ENCODE measurements at places on chromosomes 3 and 15.

- DNase-seq: no peak
Measured at GRCh38 chr15:51757450-51757849, 6.1 kb downstream of the TMOD2 start.

DNA sequence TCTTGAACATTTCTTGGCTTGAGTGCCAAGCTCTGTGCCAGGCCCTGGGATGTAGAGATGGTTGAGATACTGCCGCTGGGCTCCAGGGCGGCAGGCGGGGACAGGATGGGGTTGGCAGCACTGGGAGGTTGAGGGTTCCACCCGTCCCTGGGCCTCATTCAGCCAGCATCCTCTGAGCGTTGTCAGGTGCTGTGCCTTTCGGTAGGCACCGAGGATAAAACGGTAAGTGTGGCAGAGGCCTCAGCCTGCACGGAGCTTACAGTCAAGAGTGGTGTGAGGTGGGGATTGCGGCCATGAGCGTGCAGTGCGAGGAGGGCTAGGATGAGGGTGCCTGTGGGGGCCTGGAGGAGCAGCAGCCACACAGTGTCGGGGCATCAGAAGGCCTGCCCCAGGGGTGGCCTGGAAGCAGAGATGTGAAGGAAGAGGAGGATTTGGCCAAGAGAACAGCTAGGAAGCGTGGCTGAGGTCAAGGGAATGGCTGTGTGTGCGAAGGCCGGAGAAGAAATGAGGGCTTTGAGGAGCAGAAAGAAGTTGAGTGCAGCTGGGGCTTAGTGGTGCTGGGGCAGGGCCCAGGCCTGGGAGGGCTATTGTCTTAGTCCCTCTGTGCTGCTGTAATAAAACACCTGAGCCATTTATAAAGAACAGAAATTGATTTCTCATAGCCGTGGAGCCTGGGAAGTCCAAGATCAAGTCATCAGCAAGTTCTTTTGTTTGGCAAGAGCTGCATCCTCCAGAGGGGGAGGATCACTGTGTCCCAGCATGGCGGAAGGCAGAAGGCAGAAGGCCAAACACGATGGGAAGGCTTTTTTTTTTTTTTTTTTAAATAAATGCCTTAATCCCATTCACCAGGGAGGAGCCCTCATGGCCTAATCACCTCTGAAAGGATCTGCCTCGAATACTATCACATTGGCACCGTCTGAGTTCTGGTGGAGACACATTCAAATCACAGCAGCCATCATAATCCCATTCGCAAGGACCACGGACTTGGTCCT is 22.7 kb downstream of the CORO2B start:
- DNase-seq: no peak

DNA sequence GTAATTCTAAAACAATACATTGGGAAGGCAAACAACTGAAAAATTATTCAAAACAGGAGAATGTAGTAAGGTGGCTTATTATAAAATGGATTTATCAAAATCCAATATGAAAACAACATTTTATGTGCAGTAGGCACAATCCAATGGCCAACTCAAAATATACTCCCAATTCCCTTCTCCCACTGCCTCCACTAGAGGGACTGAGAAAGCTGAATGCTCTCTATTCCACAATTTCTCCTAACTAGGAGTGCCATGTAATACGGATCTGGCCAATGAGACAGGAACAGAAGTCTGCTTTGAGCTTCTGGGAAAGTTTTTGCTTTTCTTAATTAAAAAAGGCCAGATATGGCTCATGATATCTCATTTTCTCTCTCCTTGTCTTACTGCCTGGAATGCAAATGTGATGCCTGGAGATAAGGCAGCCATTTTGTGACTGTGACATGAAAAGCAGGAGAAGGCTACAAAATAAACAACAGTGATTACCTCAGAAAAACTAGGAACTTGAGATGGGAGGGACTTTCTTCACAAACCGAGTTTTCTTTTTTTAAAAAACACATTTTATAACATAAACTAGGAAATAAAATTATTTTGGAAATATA is 18.8 kb upstream of the VGLL4 start:
- DNase-seq: no peak

DNA sequence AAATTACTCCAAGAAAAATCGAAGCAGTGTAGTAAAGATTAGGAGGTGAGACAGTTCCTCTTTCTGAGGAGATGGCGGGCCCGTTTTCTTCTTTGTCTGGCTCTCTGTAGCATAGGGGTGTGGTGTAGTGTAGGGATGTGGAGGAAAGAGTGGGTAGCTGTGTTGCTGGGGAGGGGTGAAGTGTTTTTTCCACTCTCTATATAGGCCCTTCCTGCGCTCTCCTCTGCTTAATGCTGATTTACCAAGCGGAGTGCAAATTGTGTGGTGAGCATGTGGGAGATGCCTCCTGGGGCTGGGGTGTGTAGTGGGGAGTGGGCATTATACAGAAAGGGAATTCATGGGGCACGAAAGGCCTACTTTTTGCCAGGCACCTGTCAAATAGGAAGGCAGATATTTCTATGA is 94.9 kb downstream of the ST6GAL1 start:
- DNase-seq: no peak

GRCh38 chr15:63892794-63893441 is 59.2 kb upstream of the HERC1 start:
- DNase-seq: peak; percentile 50

DNA sequence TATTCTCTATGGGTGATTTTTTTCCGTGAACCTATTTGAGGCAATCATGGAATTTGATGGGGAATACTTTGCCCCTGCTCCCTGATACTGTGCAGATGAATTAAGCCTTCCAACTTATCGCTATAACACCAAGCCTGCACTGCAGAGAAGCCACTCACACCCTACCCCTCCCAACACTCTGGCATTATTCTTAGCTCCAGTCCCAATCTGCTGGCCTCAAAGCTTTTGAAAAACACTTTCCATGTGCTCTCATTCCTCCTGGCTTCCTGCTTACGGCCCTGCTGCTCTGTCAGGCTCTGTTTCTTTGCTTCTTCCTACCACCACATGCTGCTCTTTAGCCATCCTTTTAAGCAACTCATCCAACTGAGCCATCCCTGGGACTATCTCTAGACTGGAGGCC is 327.8 kb upstream of the SLCO3A1 start:
- no peak for DNase-seq

DNA sequence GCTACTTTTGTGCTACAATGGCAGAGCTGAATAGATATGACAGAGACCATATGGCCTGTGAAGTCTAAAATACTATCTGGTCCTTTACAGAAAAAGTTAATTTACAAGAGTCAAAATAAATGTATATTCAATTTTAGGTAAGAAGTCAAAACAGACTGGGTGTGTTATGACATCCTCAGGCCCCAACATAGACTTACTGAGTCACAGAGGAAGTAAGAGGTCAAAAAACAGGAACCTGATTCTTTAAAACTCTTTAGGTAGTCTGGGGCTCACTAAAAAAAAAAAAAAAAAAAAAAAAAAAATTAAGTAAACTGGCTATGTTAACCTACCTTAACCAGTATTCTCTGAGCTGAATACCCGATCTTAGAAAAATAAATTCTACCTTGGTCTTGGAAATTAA is 13.1 kb downstream of the DNAAF4 start:
- no peak for DNase-seq

Data from T follicular helper cell (primary cell).